LoVo (cell line): ENCODE measurements at places on chromosomes 7 and 10.

DNA sequence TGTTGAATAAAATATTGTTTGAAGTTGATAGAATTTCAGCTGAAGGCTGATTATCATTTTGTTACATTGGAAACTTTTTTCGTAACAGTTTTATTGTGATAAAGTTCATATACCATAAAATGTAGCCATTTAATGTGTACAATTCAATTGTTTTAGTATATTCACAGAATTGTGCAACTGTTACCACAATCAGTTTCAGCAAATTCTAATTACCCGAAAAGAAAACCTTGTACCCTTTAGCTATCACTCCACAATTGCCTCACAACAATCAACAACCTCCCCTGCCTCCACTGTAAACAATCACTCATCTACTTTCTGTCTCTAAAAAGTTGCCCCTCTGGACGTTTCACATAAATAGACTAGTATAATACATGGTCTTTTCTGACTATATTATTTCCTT is 179.7 kb upstream of the BET1 start:
- no peak for DNase-seq

DNA sequence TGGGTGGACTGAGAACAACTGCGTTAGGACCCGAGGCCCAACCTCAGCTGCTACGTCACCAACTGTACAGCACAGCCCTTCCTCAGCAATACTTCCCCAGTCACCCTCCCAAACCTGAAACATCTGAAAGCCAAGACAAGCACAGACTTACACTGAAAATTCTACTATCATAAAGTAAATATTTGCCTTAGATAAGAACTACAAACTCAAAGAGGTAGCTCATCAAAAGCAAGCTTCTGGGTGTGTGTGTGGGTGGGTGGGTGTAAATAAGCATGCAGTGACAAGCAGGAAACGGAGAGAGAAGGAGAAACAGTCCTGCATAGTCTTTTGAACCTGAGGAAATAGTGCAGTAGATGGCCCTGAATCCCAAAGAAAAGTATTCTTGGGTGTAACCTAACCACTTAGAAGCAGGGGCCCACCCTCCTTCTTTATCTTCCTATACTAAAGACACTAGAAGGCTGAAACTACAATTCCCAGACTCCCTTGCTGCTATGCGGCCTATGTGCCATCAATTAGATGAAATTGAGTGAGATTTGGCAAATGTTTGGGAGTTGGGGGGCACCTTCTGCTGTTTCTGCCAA is 18.7 kb downstream of the SLC25A13 start:
- DNase-seq: peak; percentile 82

- DNase-seq: no peak
Observed at GRCh38 chr7:94174956-94175355, 170.8 kb upstream of the BET1 start.

- DNase-seq: no peak
Observed at GRCh38 chr7:12436896-12437535, 33.4 kb upstream of the VWDE start.

DNA sequence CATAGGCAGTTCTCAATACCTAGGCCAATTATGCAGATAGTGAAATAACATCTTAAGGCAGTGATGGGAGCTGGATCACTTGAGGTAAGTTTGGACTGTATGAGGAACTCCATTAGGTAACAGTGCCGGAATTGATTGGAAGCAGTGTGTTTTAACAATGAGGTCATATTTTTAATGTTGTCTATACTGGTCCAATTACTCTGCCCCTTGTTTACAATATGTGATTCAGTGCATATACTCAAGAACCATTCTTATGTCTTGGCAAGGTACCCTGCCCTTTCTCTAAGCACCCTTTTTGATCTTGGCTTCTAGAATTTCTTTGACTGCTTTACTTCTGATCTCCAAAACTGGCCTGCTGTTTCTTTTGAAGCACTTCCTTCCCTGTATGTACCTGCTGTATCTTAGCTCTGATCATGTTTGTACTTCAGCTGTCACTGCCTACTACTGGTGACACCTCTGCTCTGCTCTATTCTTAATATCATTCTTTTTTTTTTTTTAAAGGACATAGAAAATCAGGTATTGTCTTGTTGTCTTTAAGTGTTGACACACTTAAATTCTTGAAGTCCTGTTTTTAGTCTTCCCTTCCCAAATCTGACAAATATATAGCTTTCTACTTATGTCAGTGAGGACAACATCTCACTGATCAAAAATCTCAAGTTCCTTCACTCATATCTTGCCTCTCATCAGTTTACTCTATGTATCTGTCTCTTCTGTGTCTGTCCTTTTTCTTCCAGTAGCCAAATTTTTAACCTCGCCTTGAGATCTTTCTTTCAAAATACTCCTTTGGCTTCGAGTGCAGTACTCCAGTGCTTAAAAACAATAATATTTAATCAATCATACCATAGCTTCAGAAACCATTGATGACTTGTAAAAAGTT is 46.4 kb upstream of the RPA3 start:
- no peak for DNase-seq

GRCh38 chr7:92020636-92021035 is 80.0 kb downstream of the AKAP9 start:
- no peak for DNase-seq

DNA sequence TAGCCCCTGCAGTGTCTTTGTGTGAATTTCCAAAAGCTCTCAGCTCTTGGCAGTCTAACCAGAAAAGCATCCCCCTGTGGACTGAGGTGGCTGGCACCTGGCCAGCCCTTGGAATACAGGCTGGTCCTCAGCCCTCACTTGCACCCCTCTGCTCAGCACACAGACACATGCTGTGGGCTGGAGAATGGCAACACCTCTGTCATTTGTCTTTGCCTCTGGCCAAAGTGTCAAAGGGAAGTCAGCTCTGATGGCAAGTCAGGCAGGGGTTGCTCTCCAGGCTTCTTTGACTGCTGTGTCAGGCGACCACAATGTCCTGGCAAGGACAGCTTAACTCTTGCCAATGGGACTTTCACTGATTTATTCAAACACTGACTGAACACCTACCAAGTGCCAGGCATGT is 724.8 kb downstream of the INHBA start:
- DNase-seq: peak; percentile 37

GRCh38 chr7:92645114-92646061 is 55.2 kb upstream of the FAM133B start:
- DNase-seq: peak; percentile 95

- no peak for DNase-seq
Observed at GRCh38 chr10:60921633-60922032, 22.4 kb downstream of the RHOBTB1 start.

DNA sequence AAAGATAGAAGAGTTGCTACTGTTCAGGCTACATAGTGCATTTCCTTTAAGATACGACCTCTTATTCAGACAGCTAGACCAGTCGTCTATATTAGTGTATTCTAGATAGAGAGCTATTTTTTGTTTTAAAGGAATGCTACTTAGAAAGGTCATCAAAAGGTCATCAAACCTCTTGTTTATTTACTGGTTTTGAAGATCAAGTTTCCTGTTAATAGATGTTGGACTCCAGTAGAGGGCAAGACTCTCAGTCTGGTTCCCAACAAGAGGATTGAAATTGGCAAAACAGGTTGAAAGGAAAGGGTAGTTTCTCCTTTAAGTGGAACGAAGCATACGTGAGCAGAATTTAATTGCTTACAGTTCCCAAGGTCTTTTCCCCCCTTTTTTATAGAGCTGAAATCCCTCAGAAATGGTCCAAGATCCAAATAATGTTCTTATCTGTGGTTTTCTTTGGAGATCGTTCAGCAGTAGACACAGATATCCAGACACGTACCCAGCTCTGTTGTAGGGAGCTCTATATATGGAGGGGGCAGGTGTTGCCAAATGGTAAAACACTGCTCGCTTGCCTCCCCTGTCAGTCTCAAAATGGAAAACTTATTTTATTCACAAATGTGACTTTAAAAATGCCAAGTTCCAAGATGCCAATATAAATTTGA is 37.2 kb downstream of the BAMBI start:
- DNase-seq: no peak

DNA sequence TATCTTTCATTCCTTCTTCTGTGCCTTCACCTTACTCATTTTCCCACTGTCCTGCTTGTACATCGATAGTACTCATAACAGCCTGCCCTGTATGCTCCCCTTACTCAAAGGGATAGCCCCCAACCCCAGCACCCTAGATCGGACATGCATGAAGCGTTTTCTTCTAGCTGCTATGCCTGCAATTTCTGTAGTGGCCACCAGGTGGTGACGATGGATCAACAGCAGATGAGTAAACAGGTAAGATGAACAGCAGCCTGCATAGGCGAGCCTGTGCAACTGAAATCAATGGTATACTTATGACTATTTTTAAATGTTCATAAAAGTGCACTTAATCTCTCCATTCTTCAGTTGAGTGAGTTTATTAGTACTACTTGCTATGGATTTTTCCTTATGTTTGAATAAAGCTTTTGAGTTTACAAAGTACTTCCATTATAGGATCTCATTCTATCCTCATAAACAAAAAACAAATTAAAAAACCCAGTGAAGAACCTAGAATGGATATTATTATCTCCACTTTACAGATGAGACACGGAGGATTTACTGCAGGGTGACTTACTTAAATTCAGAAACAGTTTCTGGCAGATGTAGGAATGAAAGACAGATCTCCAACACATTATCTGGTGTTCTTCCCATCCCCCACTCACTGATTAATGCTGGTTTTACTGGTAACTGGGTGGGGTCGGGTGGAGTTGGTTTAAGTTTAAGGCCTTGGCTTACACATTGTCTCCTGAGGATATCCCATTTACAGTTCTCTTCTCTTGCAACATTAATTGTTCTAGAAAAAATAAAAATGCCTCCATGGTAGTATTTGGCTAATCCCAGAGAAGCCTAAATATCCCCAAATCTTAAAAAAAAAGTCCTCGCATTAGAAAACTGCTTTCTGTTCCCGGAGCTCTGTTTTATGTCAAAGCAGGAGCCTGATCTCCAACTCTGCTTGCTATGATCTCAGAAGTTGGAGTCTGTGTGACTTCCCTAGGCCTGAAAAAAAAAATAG is 222.1 kb downstream of the GLI3 start:
- DNase-seq: peak; percentile 19

DNA sequence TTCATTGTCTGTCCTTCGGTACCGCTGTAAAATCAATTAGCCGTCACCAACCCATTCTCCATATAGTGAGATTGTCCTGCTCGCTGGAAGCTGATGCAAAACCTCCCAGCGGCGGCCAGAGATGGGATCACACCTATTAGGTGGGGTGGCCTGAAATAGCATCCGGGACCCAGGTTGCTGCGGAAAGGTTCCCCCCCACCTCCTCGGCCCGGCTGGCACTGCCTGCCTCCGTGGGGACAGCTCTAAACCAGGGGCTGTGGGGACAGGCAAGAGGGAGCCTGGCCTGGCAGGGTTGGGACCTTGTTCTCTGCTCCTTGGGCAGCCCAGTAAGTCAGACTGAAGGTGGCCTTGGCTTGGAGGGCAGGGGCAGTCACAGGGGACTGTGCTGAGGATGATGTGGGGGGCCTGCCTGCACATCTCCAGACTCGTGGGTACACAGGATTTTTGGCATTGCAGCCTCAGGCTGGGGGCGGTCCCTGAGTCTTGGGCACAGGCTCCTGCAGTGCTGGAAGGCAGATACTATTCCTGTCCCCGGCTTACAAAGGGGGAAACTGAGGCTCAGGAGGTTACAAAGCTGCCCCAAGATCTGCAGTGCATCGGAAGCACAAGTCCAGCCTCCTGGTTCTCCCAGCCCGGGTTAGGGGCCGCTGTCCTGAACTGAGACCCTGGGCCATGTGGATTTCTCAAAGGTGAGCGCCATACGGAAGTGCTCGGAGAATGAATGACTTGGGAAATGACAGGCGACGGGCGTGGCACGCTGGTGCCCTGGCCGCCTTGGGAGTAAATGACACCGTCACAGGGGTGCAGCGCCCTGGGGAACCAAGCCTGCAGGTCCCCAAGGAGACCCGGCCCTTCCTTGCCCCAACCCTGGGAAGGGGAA is 65.6 kb downstream of the UNCX start:
- no peak for DNase-seq

DNA sequence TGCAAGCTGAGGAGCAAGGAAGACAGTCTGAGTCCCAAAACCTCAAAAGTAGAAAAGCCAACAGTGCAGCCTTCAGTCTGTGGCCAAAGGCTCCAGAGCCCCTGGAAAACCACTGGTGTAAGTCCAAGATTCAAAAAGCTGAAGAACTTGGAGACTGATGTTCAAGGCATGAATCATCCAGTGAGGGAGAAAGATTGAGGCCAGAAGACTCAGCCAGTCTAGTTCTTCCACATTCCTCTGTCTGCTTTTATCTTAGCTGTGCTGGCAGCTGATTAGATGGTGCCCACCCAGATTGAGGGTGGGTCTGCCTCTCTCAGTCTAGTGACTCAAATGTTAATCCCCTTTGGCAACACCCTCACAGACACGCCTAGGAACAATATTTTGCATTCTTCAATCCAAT is 20.1 kb upstream of the MDFIC start:
- DNase-seq: peak; percentile 76

GRCh38 chr7:157010588-157011332 is at the start of gene MNX1:
Gene MNX1 (minus strand): TSS chr7:157010663. CDS start chr7:157010350, 313 bp downstream.
- peak; percentile 95 for DNase-seq

- DNase-seq: no peak
Observed at GRCh38 chr10:22662733-22663330, 51.5 kb downstream of the PIP4K2A start.

- DNase-seq: peak; percentile 14
Observed at GRCh38 chr7:84337429-84337828, 142.8 kb upstream of the SEMA3A start.

- no peak for DNase-seq
Observed at GRCh38 chr10:108037061-108037460, 872.6 kb upstream of the SORCS1 start.

DNA sequence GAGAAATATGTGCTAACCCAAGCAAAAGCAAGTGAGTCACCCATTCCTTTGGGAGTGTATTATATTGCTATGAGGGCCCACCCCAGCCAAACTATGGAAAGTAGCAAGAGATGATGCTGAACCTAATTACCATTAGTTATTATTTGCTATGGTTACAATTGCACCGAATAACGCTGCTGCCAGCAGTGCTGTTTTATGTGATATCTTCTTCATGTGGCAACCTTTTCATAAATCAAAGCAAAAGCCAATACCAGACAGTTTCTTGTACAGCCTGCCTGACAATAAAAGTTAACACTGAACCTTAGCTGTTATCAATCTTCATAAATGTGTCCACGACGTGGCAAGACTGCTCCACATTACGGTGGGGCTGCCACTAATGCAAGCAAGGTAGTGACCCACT is 241.7 kb upstream of the PLXNA4 start:
- DNase-seq: no peak

DNA sequence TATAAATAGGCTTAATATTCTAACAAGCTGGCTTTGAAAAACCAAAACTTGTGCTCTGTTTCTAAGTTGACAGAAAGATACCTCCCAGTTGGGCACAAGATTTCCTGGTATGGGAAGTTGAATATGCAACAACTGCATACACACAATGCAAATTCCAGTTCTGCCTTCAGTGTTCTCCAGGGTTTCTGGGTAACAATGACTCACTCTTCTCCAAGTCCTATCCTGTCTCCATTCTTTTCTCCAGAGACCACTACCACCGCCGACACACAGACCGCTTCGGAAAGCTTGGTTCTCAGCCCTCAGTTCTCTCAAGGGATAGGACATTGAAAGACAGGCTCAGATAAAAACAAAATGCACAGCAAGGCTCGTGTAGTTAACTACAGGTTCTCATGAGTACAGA is 12.2 kb downstream of the PDE1C start:
- no peak for DNase-seq
